Frontal cortex (tissue), 4 donors: ENCODE measurements at places on chromosomes 5 and 9. TPM values are rescaled to one million over a fixed set of nuclear protein-coding genes. Genes with fewer than 3 reads are reported as not detected.

DNA sequence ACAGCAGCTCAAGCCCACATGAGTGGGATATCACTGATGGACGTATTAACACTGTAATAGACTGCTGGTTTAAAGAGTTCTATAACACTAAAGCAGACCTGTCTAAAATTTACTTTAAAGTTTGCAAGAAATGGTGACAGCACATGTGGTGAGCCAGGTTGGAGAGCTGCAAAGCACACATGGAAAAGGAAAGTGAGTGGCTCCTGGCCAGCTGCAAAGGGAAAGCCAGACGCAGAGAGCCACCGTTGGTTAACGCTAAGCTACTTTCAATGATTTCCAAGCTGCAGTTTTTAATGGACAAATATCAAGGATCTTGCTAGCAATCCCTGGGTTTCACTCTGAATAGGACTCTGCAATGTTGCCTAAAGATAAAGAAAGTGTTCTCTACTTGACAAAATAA is 89.9 kb downstream of the CTNND2 start:
- no peak for DNase-seq

GRCh38 chr5:116629168-116629567 is 54.5 kb upstream of the SEMA6A start:
- no peak for DNase-seq

GRCh38 chr5:171782332-171782966 is 3.2 kb upstream of the SMIM23 start:
- DNase-seq, result no peak

DNA sequence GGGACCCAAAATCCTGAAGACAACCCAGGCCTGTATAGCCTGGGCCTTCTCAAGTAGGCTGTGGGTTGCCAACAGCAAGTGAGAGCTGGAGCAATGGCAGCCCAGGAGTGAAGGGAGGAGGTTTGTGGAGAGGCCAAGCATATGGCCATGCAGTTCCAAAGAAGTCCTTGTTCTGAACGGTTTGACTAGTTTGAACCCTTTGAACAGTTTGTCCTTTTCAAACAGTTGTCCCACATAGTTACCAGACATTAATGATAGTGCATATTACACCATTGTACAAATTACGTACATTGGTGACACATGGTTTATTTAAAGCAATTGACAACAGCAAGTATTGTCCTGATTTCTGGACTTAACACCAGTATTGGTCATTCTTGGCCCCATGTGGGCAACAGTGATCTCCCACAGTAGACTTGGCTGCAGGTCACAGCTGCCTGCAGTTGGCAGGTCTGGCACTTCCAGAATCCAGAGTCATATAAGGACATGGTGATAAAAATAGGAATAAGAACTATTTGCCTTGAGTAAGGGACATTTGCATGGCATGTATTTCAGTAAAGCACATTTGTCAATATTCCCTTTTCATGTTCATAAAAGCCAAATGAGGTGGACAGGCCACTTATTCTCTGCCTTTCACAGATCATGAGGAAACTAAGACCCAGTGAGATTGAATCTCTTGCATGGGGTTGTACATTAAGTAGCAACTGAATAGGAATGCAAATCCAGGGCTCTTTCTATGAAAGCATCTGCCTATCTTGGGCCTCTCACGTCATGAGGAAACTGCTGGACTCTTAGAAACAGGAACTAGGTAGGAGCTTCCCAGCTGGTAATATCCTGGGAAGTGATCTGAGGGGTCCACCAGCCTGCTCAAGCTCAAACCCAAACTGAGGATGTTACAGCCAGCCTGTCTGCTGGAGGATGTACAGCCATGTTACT is 30.3 kb downstream of the SLC25A48 start:
- DNase-seq, result no peak

DNA sequence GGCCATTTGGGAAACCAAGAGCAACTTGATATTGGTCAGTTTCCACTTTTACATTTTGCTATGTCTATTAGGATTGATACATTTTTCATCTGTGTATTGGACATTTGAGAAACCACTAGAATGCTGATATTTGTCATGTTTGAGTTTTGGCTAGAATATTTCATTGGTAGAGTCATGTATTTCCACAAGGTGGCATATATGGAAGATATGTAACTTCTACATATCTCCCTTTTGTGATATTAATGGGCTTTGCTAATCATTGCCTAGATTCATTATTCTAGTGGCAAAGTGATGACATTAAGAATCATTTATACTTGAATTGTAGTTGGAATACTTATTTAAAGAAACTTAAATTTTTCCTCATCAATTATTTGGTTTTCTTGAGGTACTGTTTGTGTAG is 692.9 kb upstream of the EDIL3 start:
- DNase-seq, result no peak

GRCh38 chr9:122239722-122240121 is 11.0 kb upstream of the LHX6 start:
- DNase-seq, result no peak

DNA sequence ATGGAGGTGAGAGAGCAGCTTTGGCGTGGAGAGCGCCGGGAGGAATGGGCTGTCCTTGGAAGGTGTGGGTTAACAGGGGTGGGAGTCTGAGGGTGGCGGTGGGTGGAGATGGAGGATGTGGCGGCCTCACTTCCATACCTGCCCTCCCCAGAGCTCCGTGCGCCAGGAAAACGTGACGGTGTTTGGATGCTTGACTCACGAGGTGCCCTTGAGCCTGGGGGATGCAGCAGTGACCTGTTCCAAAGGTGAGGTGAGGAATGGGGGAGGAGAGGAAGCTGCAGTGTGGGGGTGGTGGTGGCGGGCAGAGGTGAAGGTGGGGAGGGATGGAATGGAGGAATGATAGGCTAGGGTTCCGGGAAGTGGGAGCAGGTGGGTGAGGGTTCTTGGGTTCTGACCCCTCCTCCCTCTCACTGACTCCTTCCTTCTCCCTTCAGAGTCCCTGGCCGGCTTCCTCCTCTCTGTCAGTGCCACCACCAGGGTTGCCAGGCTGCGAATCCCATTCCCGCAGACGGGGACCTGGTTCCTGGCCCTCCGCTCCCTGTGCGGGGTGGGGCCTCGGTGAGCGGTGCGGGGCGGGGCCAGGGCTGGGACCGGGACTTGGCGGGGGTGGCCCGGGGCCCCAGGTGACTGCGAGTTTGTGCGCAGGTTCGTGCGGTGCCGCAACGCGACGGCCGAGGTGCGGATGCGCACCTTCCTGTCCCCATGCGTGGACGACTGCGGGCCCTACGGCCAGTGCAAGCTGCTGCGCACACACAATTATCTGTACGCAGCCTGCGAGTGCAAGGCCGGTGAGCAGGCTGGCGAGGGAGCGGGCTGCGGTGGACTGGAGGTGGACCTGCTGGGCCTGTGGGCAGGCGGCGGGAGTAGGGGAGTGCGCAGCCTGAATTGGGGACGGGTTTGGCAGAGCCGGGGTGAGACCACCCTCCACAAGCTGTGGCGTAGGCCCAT is 17.1 kb downstream of the TMEM8B start:
- DNase-seq, result no peak

GRCh38 chr9:91954841-91955471 is 4.9 kb upstream of the ROR2 start:
- DNase-seq, result no peak

MELK gene
- total RNA-seq, result 8.2 TPM

COL5A1 gene
- 2.9 TPM for total RNA-seq

TUSC1 gene
- 12.2 TPM for total RNA-seq

LCN12 gene
- not detected for total RNA-seq

ARSI gene
- 0.41 TPM for total RNA-seq

ANKRD18B gene
- total RNA-seq, result not detected

PCDH12 gene
- 2.4 TPM for total RNA-seq

NRARP gene
- 3.7 TPM for total RNA-seq

FAF2 gene
- total RNA-seq, result 33.4 TPM

OBP2B gene
- not detected for total RNA-seq

PCDHB5 gene
- 7.3 TPM for total RNA-seq

PTGS1 gene
- 0.41 TPM for total RNA-seq
